ENCODE measurements at places on chromosomes 3 and 15.

DNA sequence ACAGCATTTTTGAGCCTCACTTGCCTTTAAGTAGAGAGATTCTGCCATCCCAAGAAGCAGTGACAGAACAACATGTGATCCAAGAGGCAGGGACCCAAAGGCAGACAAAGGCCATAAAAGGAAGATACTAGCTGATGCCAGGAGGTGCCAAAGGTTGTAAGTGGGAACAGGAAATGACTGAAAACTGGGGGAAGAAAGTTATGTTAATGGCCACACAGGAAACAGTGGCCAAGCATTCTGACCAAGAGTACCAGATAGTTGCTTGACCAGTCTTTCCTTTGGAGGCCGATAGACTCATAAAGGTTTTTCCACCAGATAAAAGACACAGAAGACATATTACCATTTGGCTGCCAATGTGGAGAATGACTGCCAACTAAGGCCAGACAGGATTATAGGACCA, 274.5 kb upstream of the PEX5L start:
- no peak for DNase-seq

DNA sequence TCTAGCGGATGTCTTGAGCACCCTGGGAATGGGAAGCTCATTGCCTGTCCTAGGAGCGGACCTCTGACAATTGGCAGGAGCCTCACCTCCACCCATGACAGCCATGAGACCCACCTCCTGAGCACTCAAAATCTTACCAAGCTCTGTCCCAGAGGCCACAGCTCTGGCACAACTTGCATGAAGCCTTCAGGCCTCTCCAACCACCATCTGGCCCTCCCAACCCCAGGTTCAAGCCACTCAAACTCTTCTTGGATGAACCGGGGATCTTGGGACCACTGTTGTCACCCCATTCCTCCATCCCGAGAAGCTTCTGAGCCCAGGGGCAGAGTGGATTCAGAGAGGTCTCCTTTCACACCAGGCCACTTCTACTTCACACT, 1.5 kb downstream of the VIPR1 start:
- DNase-seq: no peak

DNA sequence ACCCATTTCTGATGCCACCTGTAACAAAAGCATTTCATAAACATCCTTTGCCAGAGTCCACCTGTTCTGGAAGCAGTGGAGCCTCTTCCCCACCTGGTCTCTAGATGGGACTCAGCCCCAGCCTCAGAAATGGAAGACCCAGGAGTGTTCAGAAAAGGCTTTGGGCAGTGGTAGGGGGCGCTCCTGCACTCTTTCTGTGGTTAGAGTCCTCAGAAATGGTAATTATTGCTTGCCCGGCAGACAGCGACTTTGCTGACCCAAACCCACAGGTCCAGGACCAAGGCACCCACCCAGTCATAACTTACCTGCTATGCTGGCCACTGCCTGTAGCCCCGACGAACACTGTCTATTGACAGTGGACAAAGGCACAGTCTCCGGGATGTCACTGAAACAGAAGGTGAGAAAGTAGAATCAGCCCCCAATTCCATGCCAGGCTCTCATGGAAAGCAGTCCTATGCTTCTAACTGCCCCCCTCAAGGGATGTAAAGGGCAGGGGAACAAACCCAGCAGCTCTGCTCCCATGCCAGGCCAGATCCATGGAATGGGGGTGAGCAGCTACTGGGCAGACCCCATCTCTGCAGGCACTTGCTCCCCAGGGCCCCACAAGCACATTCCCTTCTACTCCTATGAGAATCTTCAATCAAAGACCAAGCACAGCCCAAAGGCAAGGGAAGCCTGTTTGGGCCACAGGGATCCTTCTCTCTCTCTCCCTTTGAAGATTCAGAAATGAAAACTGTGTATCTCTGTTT, 5.1 kb downstream of the ACAA1 start:
- DNase-seq: no peak

- no peak for DNase-seq
These were observed 96.3 kb downstream of the PTPRG start for GRCh38 chr3:61657689-61658088.

DNA sequence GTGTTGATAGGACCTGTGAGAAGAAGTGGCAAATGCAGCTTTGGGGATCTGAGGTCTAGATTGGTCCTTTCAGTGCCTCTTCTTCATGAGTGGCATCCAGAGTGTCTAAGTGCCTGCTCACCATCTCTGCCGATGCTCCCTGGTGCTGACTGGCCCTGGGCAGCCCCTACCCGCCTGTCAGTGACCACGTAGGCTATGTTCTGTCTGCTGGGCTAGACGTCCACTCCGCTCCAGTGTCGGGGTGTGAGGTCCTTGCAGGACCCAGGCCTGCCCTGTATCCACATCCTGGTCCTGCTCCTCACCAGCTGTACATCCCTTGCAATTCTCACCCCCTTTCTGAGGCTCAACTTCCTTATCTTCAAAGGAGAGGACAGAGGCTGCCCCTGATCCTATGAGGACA, 48.3 kb upstream of the PRR23E start:
- no peak for DNase-seq

GRCh38 chr3:4387210-4388204, 79.6 kb downstream of the SUMF1 start:
- DNase-seq: no peak

- DNase-seq: no peak
These were observed 56.0 kb upstream of the LCTL start for GRCh38 chr15:66621491-66622467.

GRCh38 chr3:32963871-32964270, 12.4 kb downstream of the CCR4 start:
- no peak for DNase-seq

DNA sequence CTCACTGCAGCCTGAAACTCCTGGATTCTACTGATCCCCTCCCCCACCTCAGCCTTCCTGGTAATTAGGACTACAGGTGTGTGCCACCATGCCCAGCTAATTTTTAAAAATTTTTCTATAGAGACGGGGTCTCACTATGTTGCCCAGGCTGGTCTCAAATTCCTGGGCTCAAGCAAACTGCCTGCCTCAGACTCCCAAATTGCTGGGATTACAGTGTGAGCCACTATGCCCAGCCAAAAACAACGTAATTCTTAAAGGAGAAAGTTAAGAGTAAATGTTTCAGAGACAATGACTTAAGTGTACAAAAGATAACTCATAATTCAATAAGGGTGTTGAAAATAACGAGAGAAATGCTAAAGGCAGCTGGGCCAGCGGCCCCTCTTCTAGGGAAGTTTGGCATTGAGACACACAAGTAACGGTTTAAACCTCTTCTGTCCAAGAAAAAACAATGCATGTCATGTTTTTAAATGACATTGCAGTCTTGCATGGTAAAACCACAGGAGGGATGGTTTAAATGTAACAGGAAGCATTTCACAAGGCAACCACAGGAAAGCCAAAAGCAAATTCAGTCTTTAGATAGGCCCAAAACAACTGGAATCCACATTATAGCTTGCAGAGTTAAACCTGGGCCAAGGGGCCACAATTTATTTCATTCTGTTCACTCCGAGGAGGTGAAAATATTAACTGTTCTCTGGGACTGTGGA, 5.1 kb downstream of the PROK2 start:
- DNase-seq: no peak

DNA sequence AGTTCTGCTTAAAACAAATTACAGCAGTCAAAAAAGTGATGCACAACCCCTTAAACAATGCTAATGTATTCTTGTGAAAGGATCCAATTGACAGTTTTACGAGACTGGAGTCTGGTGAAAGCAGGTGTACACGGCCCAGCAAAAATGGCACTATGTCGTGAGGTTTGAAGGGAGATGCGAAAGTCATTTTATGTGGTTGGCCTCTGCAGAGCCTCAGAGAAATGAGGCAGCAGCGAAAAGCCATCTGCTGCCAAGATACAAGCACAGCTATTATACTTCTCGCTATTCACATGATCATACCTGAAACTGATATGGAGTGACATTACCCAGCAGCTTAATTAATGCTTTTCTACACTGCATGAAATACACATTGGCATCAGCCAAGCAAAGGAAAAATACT, 36.4 kb downstream of the MECOM start:
- DNase-seq: no peak

DNA sequence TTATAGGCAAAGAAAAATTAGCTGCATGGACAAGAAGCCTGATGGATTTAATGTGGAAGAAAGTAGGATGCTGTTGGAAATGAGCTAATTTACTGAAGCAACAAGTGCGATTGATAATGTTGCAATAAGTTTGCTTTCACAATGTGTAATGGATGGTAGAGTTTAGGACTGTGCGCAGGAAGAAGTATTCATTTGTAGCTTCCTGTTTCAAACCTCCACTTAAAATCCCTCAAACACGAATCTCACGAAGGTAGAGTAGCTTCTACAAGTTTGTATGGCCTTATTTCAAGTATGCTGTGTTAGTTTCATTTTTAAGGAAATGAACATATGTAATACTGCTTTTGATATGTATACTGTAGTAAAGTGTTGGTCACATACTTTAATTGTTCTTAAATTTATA, 42.3 kb downstream of the KCNH8 start:
- no peak for DNase-seq
